ENCODE measurements at places on chromosomes 12 and 14.

DNA sequence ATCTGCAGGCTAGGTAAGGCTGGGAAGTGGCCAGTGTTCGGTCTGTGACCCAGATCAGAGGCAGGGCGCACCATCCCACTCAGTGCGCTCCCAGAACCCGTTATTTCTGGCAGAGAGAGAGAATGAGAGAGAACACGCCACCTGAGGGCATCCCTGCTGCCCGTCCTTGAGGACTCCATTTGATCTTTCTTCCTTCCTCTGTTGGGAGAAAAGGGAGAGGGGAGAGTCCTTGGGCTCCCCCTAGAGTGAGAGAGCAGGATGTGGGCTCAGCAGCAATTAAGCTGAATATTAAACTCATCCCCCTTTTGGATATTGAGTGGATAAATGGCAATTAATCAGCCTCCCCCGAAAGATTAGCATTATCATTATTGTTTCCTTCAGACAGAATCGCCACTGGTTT lies 70.6 kb downstream of the IFT43 start:
- DNase-seq, result no peak

DNA sequence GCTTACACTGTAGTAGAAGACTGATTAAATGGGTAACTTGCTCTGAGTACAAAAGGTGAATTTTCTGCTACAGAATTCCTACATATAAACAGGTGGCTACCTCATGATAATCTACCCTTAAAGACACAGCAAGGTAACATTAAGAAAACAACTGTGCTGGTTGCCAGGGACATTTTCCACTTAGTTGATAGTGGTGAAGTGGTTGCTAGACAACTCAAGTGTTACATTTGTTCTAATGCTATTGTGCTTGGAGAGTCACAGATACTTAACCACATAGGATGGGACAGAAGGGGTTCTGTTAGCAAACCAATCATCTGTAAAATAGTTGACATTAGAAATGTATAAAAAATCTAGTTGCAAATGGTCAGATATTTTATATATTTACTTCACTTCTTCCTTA lies 870.3 kb upstream of the SEL1L start:
- no peak for DNase-seq

DNA sequence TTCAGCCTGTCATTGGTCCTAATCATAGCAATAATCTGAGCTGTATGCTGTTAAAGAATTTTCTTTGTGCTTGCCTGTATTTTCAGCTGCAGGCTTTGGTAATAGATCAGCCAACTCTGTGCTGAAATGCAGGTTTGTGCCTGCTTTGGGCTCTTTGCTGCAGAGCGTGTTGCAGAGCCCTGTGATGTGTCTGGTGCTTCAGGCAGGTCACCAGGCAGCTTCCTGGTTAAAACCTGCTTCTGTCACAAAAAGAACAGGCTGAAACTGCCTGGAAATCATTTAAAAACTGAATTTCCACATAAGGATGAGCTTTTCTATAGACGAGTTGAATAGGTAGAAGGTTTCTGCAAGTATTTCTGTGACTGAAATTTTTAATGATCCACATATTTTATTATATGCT lies 3.1 kb downstream of the DIP2B start:
- DNase-seq, result no peak

DNA sequence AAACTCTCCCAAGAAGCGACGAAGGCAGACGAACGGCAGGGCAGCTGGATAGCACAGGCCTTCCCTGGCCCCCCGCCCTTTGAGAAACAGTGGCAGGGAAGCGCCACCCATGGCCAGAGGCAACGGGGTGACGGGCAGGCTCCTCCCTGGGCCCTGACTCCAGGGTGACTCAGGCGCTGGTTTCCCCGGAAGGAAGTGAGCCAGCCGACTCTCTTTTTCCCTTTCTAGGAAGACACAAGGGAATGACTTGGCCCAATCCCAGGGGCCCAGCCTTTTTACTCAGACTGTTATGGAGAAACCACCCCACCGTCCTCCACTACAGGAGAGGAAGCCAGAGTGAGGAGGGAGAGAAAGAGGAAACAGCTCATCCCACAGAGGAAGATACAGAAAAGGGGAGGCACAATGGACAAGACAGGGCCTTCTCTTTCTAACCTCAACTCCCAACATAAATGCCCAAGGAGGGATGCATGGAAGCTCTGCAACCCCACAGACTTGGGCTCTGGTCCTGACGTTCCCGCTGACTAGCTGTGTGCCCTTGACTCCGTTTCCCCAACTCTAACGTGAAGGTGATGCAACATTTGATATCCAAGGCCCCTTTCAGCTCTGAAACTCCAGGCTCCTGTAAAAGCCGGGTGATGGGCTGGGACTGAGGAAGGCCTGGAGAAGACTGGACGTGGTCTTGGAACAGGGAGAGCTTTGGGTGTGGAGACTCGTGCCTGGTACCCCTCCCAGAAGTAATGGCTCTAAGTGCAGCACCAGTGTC lies 27.9 kb downstream of the ACTN1 start:
- no peak for DNase-seq

- DNase-seq, result no peak
Measured at GRCh38 chr12:15863372-15863771, 18.8 kb upstream of the STRAP start.

GRCh38 chr12:118430516-118430915 lies 54.2 kb downstream of the SUDS3 start:
- no peak for DNase-seq

GRCh38 chr14:41960281-41960680 lies 353.6 kb downstream of the LRFN5 start:
- no peak for DNase-seq

DNA sequence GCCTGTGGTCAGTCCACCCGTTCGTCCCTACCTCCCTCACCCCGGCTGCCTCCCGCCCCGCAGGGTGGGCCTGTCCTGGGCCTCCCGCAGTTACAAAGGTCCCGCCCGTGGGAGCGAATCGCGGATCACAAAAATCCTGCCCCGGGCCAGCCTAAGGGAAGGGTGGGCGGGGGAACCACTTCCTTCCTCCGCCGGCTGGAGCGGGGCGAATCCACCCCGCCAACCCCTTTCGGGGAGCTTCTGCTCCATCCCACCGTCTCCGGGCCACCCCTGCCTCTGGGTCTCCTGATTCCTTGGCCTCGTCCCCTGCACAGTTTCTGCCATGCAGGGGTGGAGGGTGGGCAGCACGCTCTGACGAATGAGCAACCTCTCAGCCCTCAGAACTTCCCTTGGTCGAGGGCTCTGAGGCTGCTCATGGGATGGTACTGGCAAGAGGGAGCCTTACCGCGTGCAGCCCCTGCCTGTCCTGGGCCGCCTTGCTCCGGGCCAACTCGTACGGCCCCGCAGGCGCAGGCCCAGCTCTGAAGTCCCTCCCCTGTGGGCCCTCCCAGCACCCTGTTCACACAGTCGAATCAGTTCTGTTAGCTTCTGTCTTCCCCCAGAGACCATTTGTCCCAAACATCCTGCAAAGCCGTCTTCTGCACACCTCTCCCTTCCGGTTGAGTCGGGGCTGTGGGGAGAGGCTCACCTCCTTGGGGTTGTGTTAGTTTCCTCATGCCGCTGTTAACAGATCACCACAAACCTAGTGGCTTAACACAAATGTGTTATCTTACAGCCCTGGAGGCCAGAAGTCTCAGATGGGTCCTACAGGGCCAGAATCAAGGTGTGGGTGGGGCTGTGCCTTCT lies 589 bp upstream of the HVCN1 start:
- DNase-seq, result no peak
